ENCODE measurements at places on chromosomes 3 and 15.

DNA sequence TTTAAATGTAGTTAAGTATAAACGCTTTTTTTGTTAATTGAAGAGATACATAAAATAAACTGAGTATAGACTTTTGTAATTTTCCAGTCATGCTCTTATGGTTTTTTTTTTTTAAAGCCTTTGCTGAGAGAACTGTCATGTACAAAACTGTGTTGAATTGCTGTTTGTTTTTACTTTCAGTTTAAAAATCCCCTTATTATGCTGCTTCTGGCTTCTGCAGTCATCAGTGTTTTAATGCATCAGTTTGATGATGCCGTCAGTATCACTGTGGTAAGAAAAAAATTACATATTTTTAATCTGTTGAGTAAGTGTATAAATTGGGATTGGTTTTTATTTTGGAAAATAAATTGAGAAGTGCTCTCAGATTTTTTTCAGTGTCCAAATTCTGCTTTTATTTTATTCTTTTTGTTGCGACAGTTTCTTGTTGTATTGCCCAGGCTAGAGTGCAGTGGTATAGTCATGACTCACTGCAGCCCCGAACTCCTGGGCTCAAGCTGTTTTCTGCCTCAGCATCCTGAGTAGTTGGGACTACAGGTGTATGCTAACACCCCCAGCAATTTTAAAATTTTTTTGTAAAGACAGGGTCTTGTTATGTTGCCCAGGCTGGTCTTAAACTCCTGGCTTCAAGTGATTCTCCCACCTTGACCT lies 40.7 kb downstream of the ATP2C1 start:
- DNase-seq = peak; percentile 7

DNA sequence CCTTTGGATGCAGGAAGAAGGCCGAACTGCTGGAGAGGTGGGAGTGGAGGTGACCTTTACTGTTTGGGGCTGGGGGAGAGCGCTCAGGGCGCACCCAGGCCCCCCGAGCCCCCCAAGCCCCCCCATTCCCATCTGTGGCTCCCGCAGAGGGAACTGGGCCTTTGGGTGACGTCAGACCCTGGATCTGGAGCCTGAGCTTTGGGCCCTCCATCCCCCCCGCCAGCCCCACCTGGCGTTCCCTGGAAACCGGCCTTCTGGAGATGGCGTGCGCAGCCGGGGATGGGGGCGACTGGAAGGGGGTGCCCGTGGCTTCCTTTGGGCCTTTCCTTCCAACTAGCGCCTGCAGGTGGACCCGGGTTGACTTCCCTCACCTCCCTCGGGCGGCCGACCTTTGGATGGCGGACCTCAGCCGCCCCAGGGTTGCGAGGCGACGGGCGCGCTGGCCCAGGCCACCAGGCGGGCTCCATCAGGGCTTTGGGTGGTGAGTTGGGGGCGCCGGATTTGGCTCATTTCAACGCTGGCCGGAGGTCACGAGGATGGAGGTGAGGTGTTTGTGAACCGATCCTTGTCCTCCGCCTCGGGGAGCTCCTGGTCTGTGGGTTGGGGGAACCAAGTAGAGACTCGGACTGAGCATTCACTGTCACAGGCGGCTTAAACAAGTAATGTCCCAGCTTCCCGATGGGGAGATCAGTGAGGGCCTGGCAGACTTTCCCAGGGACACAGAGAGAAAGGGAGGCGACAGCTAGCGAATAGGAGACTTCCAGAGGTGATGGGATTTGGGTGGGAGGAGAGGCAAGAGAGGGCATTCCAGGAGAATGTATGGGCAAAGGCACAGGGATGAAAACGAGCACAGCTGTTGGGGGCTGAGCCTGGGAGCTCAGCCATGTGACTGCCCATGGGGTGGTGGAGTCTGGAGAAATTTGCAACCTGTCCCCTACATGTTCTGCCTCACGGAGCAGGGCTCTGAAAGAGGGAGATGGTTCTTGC lies 709 bp downstream of the SCAMP5 start:
- no peak for DNase-seq

- DNase-seq = peak; percentile 86
Observed at GRCh38 chr15:67080900-67081431, 15.6 kb downstream of the SMAD3 start.

DNA sequence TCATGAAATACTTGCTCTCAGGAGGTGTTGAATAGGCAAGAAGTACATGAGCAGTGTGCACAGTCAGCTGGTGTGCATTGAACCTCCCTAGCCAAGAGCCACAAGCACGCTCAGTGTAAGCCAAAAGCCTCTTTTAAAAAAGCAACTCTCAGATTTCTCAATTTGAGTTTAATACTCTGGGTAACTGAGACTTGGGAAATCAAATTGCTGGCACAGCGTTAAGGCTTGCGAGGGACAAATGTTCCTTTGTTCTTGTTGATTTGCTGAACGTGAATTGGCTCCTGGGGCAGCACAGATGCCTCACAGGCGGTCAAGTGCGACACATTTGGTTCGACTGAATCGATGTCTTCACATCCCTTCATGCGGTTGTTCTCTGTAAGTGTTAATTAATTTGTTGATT lies at the start of gene FAM240A:
TSS of gene FAM240A (plus strand) at position 202 of the 400 bp plus-strand sequence. CDS start at position 361, 159 bp downstream.
- no peak for DNase-seq

GRCh38 chr15:63065262-63066221 lies 23.0 kb downstream of the TPM1 start:
- DNase-seq = peak; percentile 42

- DNase-seq = no peak
Observed at GRCh38 chr15:93110502-93111040, 21.6 kb upstream of the RGMA start.

- no peak for DNase-seq
Observed at GRCh38 chr3:27171113-27171512, 198.1 kb downstream of the NEK10 start.

DNA sequence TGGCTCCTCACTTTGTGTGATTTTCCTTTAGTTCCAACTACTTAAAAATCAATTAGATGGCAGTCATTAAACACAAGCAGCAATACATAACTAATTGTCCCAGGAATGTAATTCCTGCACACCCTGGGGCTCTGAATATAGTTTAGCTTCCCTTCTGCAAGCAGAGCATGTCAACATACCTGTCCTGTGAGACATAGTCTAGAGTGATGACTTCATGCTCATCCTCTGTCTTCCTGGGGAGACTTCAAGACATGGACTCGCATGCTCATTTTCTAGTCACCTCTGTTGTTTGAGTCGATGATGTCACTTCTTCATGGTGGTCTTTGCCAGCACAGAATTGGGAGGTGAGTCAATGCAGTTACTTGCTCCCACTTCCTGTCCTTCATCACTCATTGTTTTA lies 15.7 kb downstream of the C3orf52 start:
- peak; percentile 86 for DNase-seq

Data from SJSA1 (cell line).